ENCODE measurements at places on chromosomes 7 and 10.
A peak's percentile ranks its signal among the peaks of the same experiment; 100 is the strongest.

GRCh38 chr10:31321396-31321941 is 2.5 kb downstream of the ZEB1 start:
- DNase-seq, result no peak

DNA sequence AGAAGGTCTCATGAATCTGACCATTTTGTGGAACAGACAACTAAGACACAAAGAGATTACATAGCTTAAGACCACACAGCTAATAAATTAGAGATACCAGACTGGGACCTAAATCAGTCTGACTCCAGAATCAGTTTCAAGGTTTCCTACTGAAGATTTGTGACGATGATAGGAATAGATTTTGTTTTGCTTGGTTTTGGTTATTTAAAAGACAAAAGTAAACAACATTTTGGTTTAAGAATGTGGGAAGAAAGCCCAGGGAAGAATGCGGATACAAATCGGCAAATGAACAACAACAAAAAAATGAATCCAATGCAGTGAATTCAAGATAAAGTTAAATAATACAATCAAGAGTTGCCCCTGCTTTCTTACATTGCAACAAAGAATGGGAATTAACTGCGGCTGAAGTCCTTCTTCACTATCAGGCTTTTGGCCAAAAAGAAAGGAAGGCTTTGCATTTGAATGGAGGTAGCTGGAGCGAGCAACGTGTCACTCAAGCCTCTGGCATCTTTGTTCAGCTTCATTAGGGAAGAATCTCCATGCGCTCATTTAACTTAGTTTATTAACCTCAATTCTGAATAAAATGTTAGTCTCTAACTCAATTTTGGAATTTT is 210.8 kb downstream of the ADAM12 start:
- no peak for DNase-seq

DNA sequence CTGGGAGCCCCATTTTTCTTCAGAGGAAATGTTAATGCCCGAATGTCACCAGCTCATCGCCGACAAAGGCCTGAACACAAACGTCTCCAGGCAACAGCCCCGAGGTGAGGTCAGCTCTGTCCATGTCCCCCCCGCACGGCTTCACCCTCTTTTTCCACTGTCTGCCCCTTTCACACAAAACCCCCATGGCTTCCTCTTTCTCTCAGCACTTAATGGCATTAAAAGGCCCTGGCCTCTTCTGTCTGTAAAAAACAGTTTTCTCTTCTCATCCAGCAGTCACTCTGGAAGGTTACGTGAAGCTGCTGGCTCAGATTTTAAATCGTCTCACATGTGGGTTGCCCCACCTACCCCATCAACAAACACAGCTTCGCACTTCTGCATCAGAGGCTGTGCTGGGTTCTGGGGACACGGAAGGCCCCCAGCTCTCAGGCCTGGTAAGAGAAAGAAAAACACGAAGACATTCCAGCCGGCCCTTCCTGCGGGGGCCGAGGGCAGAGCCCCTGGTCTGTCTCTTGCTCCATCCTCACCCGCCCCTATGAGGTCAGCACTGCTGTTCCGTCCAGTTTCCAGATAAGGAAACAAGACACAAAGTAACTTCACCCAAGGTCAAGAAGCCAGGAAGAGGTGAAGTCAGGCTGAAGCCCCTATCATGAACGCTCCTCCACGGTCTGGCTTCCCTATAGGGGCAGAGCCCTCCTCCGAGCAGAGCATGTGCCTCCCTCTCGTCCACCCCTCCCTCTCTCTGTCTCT is 91.1 kb upstream of the PDGFA start:
- no peak for DNase-seq

DNA sequence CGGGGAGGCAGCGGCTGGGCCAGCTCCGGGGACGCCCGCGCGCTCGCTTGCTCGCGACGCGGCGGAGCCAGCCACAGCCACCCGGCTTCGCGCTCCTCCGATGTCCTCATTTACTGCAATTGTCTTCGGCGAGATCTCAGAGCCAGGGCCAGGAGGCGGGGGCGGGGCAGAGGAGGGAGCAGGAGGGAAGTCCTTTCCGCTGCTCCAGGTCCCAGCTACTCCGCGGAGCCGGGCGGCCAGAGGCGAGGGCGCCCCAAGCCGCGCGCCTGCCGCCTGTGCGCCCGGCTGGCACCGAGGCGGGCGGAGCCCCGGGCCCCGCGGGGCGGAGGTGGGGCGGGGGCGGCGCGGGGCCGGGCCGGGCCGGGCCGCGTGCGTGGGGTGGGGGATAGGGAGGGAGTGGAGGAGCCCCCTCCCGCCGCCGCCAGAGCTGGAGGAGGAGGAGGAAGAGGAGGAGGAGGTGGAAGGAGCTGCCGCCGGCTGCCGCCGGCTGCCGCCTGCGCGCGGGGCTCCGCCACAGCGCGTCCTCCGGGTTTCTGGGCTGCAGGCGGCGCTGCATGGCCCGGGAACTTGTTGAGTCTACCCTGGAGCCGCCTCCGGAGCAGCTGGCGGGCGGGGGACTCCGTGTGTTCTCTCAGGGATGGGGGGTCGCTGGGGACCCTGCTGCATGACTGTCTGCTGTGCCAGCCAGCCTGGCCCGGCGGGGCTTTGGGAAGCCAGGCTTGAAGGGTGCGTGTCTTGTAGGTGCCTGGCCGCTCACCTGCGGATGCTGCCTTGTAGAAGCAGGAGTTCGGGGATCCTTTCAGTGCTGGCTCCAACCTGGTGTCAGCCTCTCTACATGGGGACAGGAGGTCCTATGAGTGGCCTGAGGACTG is at the start of gene INSYN2A:
Gene INSYN2A, minus strand, starts transcription at position 310 of the 872 bp plus-strand sequence. CDS start 20,196 bp downstream, outside the sequence.
- DNase-seq, result no peak

DNA sequence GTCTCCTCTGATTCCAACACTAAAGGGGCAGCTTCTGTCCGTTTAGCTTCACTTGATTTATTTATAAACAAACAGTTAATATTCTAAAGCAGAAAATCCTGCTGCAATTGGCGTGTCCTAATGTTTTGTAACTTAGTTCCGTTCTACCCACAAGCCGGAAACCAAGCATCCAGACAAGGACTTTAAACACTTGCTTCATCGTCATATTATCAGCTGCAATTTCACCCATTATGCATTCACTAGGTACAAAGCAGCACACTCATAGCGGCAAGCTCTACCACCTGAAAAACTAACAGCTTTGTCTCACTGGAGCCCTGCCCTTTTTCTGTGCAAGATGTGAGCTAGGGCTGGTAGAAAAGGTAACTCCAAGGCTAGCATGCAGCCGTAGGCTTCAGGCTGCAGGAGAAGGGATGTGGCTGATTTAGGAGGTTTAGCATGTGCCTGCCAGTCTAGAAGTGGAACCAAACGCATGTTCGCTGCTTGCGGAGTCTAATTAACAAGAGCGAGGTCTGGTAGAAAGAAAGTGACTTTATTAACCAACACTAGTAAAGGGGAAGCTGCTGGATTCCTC is 43.7 kb upstream of the BPGM start:
- DNase-seq, result peak; percentile 75

GRCh38 chr7:33612442-33612841 is 292.9 kb upstream of the BMPER start:
- DNase-seq, result no peak

GRCh38 chr7:26090927-26091519 is 61.0 kb upstream of the NFE2L3 start:
- peak; percentile 73 for DNase-seq

DNA sequence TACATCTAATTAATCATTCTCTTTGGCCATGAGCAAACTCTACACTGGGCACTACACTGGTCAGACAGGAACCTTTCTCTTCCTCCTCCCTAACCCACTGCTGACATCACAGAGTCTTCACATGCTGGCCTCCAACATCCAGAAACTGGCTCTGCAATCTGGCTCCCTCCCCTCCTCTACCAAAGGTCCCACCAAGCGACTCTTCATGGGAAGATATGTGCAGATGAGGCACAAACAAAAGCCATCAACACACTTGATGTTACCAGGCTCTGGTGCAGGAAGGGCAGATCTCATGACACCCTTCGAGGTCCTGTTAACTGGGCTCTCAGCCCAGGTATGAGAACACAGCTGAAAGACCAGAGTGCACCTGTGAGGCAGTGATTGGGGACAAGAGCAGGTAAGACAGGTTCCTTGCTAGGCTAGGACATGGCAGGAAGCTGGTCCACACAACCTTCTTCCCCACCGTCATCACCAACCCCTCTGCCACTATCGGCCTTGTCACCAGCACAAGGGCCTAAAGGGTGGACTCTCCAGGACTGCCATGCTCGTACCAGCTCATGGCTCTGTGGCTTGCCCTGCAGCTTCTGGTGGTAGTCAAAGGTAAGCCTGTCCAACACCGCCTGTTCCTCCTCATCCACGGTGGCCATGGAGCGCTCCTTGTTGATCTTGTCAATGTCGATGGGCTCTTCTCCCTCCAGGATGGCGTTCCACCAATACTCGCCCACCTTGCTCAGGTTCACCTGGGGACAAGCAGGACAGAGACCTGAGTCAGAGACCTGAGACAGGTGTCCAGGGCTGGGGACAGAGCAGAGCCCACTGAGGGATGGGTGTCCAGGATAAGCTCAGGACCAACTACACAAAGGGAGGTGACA is 66.6 kb upstream of the CAMK2B start:
- DNase-seq, result no peak

GRCh38 chr7:158450476-158451124 is 137.0 kb downstream of the PTPRN2 start:
- DNase-seq, result no peak

DNA sequence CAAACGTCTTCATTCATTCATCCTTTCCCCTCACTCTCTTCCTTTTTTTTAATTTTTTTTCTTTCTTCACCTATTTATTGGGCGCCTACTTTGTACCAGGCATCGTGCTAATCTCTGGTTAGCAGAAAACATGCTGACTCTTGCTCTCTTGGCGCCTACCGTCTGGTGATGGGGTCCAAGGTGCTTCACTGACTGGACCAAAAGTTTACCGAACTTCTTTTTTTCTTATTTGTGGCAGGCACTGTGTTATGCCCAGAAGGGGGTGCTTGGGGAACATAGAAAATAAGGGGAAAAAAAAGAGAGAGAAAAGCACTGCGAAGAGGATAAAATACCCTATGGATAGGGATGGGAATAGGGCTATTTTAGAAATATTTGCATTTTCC is 505 bp upstream of the FAM204A start:
- no peak for DNase-seq

DNA sequence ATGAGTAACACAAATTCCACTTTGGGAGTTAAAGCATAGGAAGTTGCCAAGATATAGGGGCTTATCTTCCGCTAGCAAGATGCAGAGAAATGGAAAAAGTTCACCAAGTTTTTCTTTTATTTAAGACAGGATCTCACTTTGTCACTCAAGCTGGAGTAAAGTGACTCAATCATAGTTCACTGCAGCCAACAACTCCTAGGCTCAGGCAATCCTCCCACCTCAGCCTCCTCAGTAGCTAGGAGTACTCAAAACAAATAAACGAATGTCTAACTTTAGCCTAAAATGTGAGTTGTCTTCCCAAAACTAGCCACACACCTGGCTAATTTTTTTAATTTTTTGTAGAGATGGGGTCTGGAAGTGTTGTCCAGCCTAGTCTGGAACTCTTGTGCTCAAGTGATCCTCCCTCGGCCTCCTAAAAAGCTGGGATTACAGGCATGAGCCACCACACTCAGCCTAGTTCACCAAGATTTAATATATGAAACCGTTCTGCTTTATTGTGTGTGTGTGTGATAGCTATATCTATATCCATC is 9.9 kb downstream of the VIM start:
- DNase-seq, result no peak

- peak; percentile 68 for DNase-seq
These were observed 30.6 kb downstream of the ZC3HAV1 start for GRCh38 chr7:139078911-139079310.

DNA sequence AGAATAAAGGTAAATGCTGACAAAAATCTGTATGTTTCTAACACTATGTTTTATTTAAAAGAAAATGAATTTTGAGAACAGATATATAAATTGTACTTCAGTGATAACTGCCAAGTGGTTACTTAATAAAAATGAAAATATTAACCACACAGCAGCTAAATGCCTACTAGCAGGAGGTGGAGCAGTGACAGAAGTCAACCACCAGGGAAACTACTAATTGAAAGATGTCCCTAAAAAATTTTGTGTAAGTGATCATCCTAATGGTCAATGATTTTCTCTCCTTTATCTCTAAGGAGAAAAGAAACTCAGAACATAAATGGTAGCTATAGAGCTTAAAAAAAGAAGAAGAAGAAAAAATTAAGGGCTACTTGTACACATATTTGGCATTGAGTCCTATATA is 22.9 kb downstream of the WNT16 start:
- no peak for DNase-seq

DNA sequence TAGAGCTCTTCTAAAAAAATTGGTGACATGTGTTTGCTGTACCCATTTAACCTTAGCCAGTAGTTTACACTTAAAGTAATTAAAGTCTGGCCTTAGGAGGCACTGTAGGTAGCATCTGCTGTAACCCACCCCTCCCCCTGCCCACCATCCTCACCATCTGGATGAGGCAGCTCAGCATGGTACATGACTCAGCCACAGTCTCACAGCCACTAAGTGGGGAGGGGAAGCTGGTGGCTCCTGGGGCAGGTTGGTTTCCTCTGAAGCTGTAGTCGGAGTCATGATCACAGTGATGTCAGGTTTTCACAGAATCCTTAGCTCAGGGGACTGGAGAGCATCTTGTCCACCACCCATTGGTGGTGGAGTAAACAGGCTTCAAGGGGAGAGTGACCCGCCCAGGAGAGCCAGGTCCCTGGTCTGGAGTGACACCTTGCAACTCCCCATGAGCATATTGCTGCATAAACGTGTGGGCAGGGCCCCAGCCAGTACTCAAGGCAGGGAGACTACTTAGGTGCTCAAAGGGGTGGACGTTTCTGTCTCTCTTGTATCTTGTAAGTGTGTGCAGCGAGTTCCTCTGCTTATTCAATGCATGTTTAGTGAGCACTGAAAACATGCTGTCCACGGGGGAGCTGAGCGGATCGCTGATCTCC is 125.9 kb downstream of the GRK5 start:
- no peak for DNase-seq

DNA sequence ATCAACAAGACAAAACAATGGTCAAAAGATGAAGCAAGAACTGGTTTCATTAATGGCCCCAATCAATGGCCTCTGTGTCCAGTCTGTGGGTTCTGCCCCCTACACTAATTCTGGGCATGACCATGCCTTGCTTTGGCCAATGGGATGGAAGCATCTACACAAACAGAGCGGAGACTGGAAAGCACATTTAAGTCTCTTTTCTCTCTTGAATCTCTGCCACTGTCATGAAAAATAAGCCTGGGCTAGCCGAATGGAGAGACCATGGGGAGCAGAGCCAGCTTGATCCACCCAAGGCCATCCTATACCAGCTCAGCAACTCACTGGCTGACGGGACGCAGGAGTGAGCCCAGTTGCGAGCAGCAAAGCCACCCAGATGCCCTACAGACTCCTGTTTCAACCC is 30.9 kb downstream of the ANKRD16 start:
- DNase-seq, result no peak

- DNase-seq, result no peak
These were observed 21.5 kb upstream of the PDLIM1 start for GRCh38 chr10:95312257-95312656.

DNA sequence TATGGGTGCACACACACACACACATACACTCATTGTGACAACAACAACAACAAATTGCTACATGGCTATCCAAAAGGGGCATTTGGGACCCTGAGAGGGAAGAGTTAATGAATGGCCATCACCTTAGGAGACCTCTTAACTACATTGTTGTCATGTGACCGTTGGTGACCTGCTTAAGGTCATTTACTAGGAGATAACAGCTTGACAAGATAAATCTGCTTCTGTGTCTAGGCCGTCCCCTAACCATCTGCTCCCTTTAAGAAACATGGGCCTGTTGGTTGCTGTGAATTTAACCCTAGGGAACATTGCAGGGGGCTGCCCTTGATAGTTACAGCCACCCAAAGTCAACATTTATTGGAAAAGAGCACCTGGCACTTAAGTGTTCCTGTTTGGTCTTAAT is 29.7 kb downstream of the C1QL3 start:
- DNase-seq, result no peak
